ENCODE measurements at places on chromosomes 2 and 18.

DNA sequence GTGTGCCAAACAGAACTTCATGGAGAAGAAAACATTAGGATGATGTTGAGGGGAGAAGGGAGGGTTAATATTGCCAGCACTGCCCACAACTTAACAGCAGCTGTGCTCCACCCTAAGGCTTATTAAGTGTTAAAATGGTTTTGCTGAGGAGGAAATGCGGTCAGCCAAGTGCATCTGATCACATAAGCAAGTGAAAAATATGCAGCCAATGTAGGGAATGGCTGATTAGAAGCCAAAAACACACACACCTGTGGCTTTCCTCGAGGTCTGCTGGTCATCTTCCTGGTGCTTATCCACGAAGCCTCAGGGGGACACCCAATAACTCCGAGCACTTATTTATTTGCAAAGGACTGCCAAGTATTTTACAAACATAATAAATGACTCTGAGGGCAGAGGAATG lies 66.3 kb upstream of the GPR45 start:
- DNase-seq, result no peak

DNA sequence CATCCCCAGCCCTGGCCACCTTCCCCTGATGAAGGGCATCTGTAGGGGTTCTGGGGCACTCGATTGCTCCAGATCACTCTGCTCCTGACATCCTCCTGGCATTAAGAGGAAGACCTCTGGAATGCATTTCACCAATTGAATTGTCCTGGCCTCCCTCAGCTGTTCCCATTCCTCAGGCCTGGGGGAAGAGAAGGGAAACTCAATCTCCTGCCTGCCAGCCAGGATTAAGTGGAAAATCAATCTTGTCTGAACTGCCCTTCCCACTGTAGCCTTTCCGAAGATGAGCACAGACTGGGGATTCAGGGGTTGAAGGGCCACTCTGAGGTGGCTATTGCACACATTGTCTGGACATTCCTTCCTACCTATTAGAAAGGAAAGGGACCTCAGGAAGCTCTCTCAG lies 99.8 kb downstream of the ALK start:
- no peak for DNase-seq

GRCh38 chr2:220212296-220213080 lies 585.1 kb downstream of the SLC4A3 start:
- no peak for DNase-seq

DNA sequence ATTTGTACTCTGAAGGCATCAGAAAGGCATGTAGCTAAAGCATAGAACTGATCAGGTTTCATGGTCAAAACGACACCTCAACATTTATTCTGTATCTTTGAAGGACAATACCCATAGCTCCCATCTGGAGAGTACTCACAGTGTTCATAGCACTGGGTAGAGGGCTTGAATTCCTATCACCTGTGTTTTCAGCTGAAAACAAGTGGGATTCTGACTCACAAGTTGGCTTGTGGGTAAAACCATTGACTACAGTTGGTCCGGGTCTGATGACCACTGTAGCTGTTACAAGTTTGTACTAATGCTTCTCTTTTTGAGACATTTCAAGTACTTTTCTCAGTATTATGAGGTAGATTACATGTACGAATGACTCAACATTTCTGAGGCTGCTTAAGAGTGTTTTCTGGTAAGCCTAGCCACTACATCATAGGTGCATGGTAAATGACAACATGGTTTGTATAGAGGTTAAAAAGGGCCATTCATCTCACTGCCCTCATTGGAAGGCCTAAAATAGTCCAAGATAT lies 68.6 kb upstream of the PELI1 start:
- DNase-seq, result no peak

DNA sequence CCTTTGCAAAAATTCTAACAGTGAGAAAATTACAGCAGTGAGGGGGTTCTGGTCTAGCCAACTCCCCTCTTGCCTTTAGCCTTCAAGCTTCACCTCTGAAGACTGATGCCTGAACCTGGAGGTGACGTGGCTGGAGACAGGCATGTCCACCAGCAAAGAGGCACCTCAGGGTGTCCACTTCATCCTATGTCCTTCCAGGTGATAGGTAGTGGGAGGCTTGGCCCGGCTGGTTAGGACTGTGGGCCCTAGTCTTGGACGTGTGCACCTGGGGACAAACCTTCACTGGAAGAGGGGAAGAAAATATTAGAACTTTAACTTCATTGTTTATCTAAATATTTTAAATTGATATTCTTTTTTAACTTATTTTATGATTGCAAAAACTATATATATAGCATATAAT lies 35.5 kb upstream of the EDAR start:
- DNase-seq, result no peak

- no peak for DNase-seq
These were observed 155.2 kb downstream of the BCL2 start for GRCh38 chr18:63164396-63164795.

All from activated T-cell treated with anti-CD3 and anti-CD28 coated beads for 24 hours (primary cell).